ENCODE measurements at places on chromosomes 2 and 18.

- DNase-seq, result no peak
Measured at GRCh38 chr2:128380061-128380889, 61.6 kb upstream of the HS6ST1 start.

DNA sequence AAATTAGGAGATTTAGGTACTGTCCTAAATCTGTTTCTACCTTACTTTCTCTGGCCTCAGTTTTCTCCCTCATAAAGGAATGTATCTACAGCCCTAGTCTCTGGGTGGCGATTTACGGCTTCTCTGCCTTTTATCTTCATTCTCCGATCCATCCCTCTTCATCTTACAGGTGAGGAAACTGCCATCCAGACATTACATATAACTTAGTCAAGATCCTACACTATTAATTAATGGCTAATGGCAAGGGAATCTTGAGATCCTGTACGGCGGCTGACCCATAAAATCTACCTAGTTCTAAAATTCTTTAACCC is 386 bp upstream of the YIPF4 start:
- DNase-seq, result no peak

DNA sequence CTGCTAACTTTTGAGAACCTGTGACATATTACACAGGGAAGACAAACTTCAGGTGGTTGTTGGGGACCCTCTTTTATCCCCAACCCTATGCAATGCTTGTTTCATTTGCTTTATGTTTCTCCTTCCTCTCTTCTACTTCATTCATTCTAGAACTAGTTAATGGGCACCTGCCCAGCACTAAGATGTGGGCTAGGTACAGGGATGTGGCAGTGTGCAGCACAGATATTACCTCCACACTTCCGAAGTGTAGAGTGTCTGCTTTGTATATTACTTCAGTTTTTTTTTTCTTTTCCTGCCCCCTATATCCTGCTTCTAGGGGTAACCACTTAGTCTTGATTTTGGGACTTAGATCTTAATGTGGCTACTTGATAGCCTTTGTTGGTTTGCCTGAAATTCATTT is 35.1 kb downstream of the CD28 start:
- DNase-seq, result no peak

- DNase-seq, result no peak
Measured at GRCh38 chr18:1917569-1917968, 653.7 kb downstream of the METTL4 start.

DNA sequence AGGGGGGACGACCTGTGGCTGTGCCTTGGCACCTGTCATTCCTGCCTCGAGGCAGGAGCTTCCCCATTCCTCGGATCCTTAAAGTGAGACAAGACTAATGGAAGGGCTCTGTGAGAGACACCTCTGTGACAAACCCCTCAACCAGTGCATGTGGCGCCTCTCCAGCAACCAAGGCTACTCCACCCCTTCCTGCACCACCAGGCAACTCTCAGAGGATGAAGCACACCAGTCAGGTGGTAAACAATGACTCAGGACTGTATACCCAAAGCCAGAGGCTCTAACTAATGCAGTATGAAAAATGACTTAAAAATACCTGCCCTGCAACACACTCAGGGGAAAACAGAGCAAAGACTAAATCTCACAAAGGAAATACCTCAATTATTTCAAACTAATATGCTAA is 136.9 kb downstream of the UXS1 start:
- no peak for DNase-seq

- no peak for DNase-seq
Measured at GRCh38 chr2:1714291-1715064, 29.8 kb downstream of the PXDN start.

DNA sequence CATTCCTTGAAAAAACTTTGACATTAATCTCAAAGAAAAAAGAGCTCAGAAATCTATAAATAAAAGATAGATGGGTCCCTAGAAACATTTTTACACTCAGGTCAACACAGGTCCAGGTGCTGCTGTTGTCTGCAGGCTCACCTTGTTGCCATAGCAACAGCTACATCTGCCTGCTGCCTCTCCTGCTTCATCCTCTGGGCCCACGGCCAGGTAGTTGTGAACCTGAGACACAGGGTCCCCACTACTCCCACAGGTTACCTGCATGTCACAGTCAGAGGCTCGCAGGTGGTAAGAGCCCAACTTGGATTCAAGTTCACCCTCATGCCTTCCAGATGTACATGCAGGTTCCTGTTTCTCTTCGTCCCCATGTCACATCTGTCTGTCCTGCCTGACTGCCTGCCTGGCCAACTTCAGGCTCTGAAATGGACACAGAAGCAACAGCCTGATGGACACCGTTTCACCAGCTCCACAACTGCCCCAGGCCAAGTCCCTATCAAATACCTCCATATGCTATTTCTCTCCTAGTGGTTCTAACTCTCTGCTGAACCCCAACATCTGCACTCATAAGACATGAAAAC is 88.3 kb upstream of the SALL3 start:
- DNase-seq, result no peak

- no peak for DNase-seq
Measured at GRCh38 chr2:201830666-201831065, 24.3 kb downstream of the CDK15 start.

DNA sequence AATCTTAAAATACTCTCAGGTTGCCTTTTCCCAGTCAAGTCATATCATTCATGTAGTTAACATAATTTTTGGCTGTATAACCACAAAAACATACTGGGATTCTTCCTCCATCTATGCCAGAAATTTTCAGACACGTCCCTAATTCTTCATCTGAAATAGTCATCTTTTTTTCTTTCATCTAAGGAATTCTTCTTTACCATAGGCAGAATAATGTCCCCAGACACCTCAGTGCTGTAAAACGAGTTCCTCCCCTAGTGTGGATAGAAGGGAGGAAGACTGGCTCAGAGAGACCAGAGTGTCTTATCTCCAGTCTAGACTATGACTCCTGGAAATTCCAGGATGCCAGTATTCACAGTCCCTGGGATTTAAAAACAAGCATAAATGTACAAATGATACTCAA is 127.8 kb downstream of the MREG start:
- no peak for DNase-seq

DNA sequence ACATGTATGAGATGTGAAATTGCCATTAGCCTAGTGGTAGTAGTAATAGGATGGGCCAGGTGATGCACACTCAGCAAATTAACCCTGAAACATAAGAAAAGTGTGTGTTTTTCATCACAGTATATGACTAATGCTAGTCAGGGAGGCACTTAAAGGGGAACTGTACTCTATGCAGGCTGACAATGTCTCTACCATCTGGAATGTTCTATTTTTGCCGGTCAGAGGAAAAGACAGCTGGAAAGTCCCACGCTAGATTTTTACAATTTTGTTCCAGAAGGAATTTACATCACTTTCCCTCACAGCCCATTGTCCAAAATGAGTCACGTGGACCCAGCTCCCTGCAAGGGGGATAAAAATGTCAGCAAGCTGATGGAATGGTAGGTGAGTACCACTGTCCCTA is 746.3 kb upstream of the CHAC2 start:
- DNase-seq, result no peak

DNA sequence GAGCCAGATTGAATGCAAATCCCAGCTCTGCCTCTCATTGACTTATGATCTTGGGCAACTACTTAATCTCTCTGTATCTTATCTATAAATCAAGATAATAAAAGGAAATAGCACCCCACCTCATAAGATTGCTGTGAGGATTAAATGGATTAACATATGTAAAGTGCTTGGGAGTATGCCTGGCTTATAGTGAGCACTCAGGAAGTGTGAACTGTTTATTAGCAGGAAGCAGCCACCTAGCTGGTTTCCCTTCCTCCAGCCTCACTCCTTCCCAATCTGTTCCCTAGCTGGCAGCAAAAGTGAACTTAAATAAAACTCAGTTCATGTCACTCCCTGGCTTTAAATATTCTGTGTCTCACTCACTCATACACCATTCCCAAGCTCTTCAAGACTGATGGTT is 526.6 kb upstream of the PKDCC start:
- DNase-seq, result no peak

Data from right cardiac atrium (tissue), 5 donors.